Stomach (tissue), 19 donors: ENCODE measurements at places on chromosomes 2 and 18.

DNA sequence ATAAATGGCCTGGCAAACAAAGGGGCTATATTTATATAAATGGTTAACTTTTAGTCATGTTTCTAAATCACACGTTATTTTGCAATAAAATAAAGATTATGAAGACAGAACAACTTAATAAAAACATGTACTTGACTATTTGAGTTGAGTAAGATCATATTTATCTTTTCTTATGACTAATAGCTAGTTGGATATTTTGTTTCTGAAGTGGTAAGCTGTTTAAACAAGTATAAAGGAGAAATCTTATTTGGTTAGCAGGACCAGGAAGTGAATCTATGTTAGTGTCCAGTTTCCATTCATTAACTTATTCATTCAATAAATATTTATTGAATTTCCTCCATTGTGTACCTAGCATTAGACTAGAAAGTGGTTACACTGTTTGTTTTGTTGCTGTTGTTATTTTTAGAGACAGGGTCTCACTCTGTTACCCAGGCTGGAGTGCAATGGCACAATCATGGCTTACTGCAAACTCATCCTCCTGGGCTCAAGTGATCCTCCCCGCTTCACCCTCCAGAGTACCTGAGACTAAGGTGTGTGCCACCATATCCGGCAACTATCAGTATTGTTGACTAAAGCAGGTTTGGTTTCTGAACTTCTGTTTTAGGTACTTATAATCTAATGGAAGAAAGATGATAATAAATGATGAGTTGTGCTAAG, 312.6 kb downstream of the DPP10 start:
- peaks cover 2% of the 10 kb centered on the region for H3K27me3 ChIP-seq
- peaks cover 5% of the 10 kb centered on the region for H3K4me1 ChIP-seq
- DNase-seq, result no peak
- no peak overlapping the region for H3K27ac ChIP-seq
- H3K4me3 ChIP-seq, result no peak overlapping the region
- H3K36me3 ChIP-seq, result no peaks in the 10 kb centered on the region

GRCh38 chr2:85675866-85676548, 8.0 kb upstream of the SFTPB start:
- no peaks in the 10 kb centered on the region for H3K36me3 ChIP-seq
- no peaks in the 10 kb centered on the region for H3K27me3 ChIP-seq
- peaks cover 12% of the 10 kb centered on the region for H3K4me1 ChIP-seq

GRCh38 chr18:57837917-57838548, 34.9 kb upstream of the ATP8B1 start:
- no peak for DNase-seq
- no peaks in the 10 kb centered on the region for H3K4me1 ChIP-seq
- no peaks in the 10 kb centered on the region for H3K36me3 ChIP-seq

DNA sequence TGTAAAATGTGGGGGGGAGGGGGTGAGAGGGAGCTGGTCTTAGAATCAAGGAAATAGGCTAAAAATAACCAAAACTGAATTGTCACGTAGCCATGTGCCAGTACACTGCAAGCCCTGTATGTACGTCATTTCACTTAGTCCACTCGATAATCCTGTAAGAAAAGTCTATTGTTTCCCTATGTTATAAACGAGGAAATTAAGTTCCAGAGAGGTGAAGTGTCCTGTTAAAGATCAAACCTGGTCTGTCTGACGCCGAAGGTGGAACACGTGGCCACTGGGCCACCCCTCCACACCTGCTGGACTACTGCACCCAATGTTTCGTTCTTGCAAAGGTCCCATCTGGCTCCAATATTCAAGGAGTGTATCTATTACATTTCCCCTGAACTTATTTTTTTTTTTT, 29.6 kb downstream of the TFCP2L1 start:
- H3K4me1 ChIP-seq, result peaks cover 21% of the 10 kb centered on the region
- H3K27ac ChIP-seq, result no peak overlapping the region
- no peak for DNase-seq

DNA sequence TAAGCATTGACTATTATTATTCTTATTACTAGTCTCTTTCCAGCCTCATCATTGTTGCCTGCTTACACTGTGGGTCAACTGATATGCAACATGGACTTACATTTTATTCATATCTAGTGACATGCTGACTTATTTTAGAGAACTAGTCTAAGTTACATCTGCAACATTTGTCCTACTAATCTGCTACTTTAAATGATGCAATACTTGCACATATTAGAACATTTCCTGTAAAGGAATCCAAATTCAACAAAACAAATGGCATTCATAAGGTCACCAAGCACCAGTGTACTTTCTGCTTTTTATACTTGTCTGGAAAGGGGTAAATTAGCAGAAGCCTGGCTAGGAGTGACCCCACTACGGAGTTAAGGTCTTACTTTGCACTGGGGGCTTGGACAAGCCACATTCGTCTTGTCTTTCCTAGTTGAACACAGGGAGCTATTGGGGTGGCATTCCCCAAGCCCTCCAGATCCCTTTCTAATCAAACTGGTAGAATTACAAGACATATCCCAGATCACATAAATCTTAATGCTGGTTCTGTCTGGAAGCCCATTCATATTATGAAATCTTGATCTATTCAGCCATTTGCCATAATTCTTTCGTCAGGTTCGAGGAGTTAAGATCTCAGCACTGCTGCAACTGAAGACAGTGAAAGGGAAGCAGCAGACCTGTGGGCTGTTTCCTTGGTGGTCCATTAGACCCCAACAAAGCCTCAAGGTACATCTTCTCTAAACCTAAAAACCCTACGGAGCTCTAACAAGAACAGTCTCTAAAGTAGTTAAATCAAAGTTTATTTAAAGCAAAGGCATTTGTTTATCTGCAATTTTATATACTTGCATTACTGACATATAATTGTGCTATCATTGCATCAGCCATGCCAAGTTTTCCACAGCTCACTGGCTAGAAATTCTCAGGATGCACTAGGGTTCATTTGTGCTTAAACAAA, 49.9 kb upstream of the RTN4 start:
- H3K4me1 ChIP-seq, result peaks cover 42% of the 10 kb centered on the region
- H3K36me3 ChIP-seq, result no peaks in the 10 kb centered on the region
- peak overlapping the region; percentile 84 for H3K27ac ChIP-seq
- H3K4me3 ChIP-seq, result no peak overlapping the region
- no peaks in the 10 kb centered on the region for H3K27me3 ChIP-seq
- DNase-seq, result no peak

DNA sequence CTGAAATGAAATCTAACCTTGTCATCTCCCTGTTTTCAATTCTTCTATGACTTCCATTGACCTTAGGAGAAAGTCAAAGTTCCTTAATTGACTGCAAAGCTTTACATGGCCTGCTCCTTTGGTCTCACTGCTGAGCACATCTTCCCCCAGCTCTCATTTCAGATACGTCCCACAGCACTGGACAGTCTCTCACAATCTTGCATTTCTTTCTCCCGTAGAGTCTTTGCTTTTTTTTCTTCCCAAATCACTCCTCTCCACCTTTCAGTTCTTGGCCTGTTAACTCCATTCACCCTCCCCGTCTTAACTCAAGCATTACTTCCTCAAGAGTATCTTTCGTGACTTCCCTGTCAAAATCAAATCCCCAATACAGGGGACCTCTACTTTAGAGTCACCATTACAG, 67.2 kb downstream of the DDX1 start:
- no peak for DNase-seq
- no peaks in the 10 kb centered on the region for H3K4me1 ChIP-seq
- no peaks in the 10 kb centered on the region for H3K36me3 ChIP-seq
- no peak overlapping the region for H3K27ac ChIP-seq
- no peak overlapping the region for H3K4me3 ChIP-seq
- H3K27me3 ChIP-seq, result no peaks in the 10 kb centered on the region
